ENCODE measurements at places on chromosomes 12 and 14.

DNA sequence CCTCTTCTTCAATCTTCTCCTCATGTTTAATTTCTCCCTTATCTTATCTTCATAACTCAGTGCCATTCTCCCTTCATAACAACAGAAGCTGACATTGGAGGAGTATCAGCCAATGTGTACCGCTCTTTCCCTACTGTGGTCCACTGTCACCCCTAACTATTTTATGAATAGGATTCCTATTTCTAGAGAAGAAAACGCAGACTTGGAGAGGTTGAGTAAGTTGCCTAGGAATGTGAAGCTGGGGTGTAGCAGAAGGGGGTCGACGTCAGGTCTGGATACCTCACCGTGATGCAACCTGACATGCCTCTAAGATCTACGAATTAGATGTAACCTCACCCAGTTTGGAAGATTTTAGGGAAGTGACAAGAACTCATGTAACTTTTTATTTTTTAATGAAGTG is 17.1 kb downstream of the LMO3 start:
- DNase-seq: no peak

DNA sequence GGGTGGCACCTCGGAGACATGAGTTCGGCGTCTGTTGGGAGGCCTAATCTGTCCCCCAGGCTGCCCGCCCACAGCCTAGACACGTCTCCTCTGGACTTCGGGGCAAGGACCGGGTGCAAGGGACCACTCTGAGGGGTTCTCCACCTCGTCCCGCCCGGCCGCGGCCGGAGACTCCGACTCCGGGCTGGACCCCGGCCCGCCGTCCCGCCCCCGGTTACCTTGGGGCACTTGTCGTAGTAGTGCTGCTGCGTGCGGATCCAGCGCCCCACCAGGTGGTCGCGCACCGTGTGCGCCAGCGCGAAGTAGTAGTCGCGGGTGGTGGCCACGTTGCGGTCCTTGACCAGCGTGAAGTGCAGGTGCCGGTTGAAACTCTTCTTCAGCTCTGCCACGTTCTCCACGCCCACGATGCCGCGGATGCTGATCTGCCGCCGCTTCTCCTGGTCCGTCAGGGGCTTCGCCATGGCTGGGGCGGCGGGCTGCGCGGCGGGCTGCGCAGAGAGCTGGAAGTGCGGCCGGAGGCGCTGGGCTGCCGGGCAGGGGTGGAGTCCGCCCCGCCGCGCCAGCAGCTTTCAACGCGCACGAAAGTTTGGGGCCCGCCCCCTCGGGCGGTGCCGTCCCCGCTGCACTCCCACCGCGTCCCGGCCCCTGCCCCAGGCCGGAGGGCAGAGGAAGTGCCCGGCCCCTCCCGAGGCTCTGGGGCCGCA is at the start of gene PYGL:
PYGL (minus strand) TSS at position 541 of the 704 bp plus-strand sequence; CDS start at position 461, 80 bp downstream.
- DNase-seq: peak; percentile 70

DNA sequence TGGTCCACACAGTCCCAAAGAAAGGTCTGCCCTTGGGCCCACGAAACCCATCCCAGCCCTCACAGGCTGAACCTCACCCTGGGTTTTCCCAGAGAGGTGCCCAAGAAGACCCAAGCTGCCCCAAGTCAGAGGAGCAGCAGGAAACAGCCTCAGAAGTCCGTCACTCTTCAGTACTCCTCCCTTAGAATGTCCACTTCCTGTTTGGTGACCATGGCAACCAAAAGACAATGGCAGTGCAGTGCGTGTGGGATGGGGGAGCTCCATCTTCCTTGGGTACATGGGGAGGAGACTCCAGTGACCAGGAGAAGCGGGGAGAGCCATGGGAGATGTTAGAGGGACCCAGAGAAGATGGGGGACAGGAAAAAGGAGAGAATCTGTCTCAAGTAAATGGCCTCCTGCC is 11.3 kb downstream of the SELPLG start:
- DNase-seq: no peak

DNA sequence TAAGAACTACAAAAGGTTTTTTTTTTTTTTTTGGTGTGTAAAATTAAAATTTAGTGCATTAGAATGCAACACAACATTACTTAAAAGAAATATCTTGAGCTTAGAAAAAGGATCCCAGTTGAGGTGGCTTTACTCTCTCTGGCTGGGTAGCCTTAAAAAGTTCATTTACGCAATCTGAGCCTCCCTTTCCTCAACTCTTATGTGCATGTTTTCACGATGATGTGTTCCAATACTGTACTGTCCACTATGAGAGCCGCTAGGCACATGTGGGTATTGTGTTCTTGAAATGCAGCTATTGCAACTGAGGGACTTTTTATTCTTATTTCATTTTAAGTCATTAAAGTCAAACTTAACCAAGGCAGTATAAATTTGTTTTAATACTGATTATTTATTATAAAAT is 460.9 kb upstream of the SYT1 start:
- DNase-seq: no peak

DNA sequence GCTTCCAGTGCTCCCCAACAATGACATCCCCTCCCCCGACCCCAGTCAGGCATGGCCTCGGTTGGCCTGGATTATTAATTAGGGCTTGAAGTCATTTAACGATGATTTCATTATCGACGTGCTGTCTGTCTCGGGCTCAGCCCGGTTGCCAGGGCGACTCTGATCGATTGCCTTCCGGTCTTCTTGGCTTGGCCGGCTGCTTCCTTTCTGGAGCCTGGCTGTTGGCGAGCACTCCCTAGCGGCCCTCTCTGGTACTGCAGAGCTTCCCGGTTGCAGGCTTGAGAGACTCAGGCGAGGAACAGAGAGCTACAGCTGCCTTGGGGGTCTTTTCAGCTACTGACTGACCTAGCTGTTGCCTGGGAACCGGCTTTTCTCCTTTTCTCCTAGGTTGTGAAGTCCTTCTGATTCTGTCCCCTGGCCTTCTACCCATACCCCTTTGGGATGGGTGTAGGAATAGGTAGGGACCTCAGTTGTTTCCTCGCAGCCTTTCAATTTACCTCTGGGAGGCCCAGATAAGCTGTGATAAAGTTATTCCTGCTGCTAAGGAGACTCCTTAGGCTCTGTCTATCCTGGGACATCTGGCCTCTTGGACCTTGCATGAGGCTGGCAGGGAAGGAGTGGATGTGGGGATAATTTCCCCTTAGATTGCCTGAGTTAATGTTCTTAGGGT is 5.5 kb upstream of the CISTR start:
- DNase-seq: peak; percentile 89

- no peak for DNase-seq
These were observed 44.7 kb downstream of the TCHP start for GRCh38 chr12:109944561-109945359.

GRCh38 chr14:40987481-40987880 is 619.2 kb upstream of the LRFN5 start:
- DNase-seq: no peak

- DNase-seq: no peak
These were observed 141.9 kb downstream of the KIF26A start for GRCh38 chr14:104280085-104280901.

- DNase-seq: peak; percentile 49
These were observed 31.5 kb downstream of the SPTB start for GRCh38 chr14:64848239-64848638.

GRCh38 chr12:12917517-12917916 is 26.2 kb downstream of the GPRC5A start:
- DNase-seq: no peak

- no peak for DNase-seq
These were observed 191.6 kb upstream of the NUDT4 start for GRCh38 chr12:93186131-93186530.
